ENCODE measurements at places on chromosomes 3 and 15.

GRCh38 chr3:133227813-133228212 lies 172.0 kb upstream of the BFSP2 start:
- no peak for DNase-seq

DNA sequence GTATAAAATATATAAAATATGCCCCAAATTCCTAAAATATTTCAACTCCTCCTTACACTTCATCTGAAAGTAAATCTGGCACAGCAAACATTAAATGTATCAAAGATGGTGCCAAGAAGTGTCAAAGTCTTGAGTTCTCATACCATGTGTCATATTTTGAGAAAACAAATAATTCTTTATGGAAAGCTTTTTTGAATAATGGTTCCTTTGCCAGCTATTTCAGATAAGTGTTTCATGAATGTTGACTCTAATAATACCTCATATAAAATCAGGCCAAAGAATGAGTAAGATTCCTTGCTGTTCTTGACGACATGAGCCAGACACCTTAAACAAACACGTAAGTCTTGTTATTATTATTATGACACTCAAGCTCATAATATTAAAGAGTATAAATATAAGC lies 30.3 kb upstream of the ZNF385D start:
- no peak for DNase-seq

- DNase-seq = no peak
Measured at GRCh38 chr3:174159604-174160003, 699.5 kb upstream of the NAALADL2 start.

- no peak for DNase-seq
Measured at GRCh38 chr3:79187426-79187825, 580.4 kb downstream of the ROBO1 start.

GRCh38 chr15:82040390-82040789 lies 5.4 kb downstream of the MEX3B start:
- DNase-seq = no peak

GRCh38 chr3:129346695-129347457 lies 68.2 kb downstream of the HMCES start:
- no peak for DNase-seq

GRCh38 chr3:149850787-149851584 lies 38.0 kb downstream of the RNF13 start:
- no peak for DNase-seq

DNA sequence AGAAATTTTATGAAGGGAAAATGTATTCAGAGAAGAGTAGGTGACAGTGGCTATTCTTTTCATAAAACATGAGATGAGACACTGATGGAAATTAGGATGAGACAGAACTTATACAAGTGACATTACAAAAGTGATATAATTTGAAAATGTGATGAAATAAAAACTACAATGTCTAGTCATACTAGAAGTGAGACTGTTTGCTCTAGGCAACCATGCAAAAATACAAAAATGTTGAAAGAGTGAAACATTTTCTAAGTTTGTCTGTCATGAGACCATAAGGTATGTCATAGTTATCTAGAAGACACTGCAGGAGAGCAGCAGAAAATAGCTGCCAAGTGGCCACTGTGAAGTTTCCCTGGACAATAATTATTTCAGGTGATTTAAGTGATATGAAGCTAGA lies 459.5 kb downstream of the DIPK2A start:
- DNase-seq = no peak

- no peak for DNase-seq
Measured at GRCh38 chr3:38585791-38586420, 63.6 kb downstream of the SCN5A start.

GRCh38 chr3:110588906-110589305 lies 482.7 kb upstream of the NECTIN3 start:
- peak; percentile 5 for DNase-seq

GRCh38 chr3:100893590-100893989 lies 99.6 kb downstream of the ABI3BP start:
- DNase-seq = peak; percentile 24

DNA sequence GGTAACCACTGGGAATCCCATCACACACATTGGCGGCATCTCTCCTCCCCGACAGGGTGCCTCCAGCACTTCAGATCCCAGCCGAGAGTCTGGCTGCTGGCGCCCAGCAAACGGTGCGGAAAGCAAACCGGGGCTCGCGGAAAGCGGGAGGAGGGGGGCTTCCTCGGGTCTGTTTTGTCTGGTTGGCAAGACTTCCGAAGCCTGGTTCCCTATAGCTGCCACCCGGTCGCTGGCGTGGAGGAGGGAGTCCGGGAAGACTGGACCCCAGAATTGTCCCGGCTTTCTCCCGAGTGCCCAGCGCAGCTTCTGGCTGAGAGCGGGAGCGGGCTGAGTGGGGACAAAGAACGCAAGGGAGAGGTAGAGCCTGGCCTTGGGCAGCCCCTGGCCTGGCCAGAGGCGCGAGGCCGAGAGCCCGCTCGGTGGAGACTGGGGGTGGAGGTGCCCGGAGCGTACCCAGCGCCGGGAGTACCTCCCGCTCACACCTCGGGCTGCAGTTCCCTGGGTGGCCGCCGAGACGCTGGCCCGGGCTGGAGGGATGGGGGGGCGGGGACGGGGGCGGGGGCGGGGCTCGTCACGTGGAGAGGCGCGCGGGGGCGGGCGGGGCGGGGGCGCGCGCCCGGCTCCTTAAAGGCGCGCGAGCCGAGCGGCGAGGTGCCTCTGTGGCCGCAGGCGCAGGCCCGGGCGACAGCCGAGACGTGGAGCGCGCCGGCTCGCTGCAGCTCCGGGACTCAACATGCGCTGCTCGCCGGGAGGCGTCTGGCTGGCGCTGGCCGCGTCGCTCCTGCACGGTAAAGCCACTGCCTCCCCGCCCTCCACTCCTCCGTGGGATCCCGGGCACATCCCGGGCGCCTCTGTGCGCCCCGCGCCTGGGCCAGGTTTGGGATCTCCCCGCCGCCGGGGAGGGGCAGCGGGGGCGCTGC lies at the start of gene CHRNA7:
CHRNA7 (plus strand) TSS at position 654 of the 920 bp plus-strand sequence; CDS start at position 734, 80 bp downstream.
- DNase-seq = peak; percentile 55

DNA sequence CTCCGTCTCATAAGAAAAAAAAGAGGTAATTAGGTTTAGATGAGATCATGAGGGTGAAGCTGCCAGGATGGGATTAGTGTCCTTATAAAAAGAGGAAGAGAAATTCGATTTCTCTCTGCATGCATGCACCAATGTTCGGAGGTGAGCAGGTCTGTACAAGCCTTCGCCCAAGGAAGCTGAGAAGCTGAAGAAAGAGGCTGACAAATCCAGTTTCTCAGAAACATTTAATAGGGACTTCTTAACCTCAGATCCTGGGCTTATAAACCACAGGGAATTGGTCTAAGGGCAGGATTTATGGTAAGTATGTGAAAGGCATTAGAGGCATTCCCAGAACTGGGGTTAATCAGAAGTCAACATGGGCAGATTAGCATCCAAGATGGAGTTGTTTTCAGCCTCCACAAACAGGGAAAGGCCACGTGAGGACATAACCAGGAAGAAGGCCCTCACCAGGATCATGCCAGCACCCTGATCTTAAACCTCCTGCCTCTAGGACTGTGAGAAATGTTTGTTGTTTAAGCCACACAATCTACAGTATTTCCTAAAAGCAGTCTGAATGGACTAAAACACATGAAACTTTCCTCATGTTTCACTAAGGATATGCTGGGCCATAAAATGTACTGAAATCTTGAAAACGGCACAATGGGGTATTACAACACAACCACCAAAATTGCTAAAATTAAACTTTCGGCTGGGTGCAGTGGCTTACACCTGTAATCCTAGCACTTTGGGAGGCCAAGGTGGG lies 11.3 kb downstream of the SHISA5 start:
- peak; percentile 57 for DNase-seq

DNA sequence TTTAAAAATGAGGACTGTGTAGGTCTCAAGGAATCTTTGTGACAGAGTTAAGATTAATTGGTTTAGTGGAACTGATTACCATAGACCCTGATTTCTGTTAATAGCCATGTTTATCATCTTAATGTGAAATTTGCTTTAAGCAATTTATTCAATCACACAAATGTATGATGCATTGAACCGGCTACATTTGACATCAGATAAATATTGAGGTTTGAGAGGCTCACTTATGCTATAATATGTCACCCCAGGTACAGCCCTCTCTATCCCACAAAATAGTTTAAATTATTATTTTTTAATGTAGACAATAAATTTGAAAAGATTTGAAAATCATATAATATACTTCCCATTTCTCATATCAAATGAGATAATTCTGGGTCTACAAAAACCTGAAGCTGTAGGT lies 413.3 kb downstream of the NAALADL2 start:
- no peak for DNase-seq

All from fibroblast of skin of right quadriceps (primary cell).